ENCODE measurements at places on chromosomes 3 and 15.

GRCh38 chr3:50122071-50122470, 33.1 kb upstream of the SEMA3F start:
- DNase-seq, result peak; percentile 43

- no peak for DNase-seq
Measured at GRCh38 chr3:59444294-59444671, 394.5 kb upstream of the CFAP20DC start.

GRCh38 chr3:180420804-180421203, 181.2 kb upstream of the TTC14 start:
- DNase-seq, result peak; percentile 22

DNA sequence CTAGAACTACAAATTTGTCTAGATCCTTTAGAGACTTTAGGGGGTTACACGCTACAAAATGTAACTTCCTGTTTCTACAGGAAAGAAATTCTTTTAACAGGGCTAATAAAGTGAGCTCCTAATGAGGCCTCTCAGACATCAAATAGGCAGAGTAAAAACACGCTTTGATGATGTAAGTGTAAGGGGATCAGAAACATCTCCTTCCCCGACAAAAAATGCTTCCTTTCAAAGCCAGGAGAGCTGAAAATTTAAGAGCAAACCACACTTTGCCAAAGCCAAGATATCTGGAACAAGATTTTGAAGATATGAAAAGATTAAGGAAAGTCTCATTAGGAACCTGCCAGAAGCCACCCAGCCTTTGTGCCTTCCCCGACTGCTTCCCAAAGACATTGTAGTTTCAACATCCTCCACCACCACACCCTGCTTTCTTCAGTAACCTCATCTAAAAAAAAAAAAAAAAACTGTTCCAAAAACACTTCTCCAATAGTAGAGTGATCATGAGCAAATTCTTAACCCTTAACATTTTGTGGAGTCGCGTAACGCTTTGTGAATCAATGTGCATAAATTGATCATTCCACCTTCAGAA, 505.0 kb upstream of the THBS1 start:
- no peak for DNase-seq

DNA sequence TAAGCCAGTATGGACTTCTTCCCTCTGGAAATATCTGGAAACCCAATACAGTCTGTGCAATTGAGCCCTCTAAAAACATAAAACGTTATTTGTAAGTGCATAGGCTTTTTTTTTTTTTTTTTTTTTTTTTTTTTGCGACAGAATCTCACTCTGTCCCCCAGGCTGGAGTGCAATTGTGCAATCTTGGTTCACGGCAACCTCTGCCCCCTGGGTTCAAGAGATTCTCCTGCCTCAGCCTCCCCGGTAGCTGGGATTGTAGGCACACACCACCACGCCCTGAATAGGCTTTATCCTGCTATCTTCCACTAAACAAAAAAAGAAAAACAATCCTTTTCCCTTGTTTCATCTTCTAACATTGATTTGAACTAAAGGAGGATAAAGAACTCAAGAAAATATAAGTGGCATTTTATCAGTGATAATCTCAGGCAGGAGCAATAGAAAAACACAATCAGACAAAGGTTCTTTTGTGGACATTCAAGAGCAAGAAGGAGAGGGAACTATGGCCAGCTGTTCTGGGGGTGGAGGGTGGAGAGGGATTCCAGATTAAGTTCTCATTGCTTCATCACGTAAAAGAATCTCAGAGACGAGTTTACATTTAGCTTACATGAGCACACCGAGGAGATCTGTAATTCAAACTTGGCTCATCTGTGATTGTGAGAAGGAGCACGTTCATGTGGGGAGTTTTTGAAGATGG, 68.6 kb downstream of the ITGB5 start:
- DNase-seq, result peak; percentile 82

DNA sequence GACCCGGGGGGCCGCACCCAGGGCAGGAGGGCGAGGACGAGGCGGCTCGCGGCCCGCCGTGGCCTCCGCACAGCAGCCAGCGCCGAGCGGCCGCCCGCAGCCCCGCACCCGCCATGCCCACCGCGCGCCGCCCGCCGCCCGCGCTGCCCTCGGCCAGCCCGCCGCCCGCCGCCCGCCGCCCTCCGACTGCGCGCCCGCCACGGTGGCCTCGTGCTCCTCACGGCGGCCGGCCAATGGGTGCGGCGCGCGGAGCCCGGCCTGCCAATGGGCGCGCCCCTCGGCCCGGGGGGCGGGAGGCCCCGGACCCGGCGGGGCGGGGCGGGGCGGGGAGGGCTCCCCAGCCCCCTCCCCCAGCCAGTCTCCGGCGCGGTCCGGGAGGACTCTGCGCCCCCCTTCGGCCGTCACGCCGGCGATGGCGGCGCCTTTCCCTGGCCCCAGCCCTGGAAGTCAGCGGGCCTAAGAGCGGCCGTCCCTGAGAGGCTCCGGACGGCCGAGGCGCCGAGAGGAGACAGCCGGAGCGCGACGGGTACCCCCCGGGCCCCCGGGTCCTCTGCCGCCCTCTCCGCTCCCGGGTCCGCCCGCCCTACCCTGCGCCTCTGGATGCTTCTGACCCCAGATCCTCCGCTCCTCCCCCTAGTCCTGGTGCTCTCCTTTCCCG, at the start of gene NT5DC2:
NT5DC2 (minus strand) TSS at position 235 of the 658 bp plus-strand sequence; CDS start at position 115, 120 bp downstream.
- peak; percentile 59 for DNase-seq
